Non-pigmented ciliary epithelial cell (primary cell): ENCODE measurements at places on chromosomes 12 and 14.

DNA sequence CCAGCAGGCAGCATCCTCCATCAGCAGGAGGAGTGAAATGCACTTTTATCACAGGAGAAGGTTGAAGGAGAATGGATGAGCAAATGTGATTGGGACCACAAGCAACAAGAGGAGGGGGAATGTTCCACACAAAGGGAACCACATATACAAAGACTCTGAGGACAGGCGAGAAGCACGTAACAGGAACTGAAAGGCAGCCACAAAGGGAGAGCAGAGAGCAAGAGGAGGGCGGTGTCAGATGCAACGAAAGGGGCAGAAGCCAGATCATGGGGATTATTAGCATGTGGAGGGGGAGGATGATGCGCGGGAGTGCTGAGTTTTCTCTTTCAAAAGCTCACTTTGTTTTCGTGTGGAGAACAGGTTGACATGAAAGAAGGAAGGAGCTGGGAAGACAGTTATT, 241.1 kb downstream of the SPTSSA start:
- no peak for DNase-seq

- no peak for DNase-seq
Measured at GRCh38 chr12:66942741-66943465, 264.0 kb upstream of the GRIP1 start.

DNA sequence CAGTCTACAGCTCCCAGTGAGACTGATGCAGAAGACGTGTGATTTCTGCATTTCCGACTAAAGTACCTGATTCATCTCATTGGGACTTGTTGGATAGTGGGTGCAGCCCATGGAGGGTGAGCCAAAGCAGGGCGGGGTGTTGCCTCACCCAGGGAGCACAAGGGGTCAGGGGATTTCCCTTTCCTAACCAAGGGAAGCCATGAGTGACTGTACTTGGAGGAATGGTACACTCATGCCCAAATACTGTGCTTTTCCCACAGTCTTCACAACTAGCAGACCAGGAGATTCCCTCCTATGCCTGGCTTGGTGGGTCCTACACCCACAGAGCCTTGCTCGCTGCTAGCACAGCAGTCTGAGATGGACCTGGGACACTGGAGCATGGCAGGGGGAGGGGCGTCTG, 21.0 kb upstream of the ABCC9 start:
- no peak for DNase-seq

DNA sequence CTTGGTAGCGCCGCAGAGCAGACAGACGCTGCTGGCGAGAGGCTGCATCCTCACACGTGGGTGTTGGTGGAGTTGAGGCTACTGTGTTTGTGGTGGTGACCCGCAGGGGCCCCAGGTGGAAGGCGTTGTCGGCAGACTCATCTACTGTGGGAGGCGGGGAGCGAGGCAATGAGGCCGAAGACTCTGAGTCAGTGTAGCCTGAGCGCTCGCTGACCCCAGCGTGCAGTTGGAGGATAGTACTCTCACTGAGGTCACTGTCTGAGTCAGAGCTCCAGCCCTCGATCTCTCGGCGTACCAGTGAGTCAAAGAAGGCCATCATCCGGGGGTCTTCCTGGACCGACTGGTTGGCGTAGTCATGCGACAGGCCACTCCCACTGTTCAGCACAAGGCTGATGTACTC, 76.0 kb upstream of the ACTN1 start:
- peak; percentile 98 for DNase-seq

GRCh38 chr12:89840162-89840922, 131.7 kb upstream of the ATP2B1 start:
- DNase-seq, result no peak
